Activated naive CD4-positive, alpha-beta T cell treated with anti-CD3 and anti-CD28 coated beads for 36 hours (primary cell): ENCODE measurements at places on chromosomes 3 and 15.
A peak's percentile ranks its signal among the peaks of the same experiment; 100 is the strongest.

DNA sequence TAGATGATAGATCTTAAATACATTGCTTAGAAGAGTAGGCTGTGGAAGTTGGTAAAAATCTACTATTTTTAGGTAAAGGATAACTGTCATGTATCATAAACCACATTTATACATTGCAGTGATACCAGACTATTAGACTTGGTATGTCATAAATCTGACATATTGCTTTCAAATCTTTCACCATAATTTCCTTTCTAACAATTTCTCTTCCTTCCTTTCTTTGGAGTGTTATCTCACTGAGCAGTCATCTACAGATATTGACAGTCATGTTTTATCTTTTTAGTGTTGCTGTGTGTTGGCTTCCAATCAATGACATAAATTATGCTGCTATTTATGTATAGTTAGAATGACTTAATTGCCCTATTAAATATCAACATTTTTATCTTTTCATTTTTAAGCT is 588.7 kb downstream of the TUSC7 start:
- no peaks in the 10 kb centered on the region for H3K36me3 ChIP-seq
- no peak for DNase-seq
- no peaks in the 10 kb centered on the region for H3K27me3 ChIP-seq
- no peak overlapping the region for H3K27ac ChIP-seq
- no peak overlapping the region for H3K4me3 ChIP-seq

DNA sequence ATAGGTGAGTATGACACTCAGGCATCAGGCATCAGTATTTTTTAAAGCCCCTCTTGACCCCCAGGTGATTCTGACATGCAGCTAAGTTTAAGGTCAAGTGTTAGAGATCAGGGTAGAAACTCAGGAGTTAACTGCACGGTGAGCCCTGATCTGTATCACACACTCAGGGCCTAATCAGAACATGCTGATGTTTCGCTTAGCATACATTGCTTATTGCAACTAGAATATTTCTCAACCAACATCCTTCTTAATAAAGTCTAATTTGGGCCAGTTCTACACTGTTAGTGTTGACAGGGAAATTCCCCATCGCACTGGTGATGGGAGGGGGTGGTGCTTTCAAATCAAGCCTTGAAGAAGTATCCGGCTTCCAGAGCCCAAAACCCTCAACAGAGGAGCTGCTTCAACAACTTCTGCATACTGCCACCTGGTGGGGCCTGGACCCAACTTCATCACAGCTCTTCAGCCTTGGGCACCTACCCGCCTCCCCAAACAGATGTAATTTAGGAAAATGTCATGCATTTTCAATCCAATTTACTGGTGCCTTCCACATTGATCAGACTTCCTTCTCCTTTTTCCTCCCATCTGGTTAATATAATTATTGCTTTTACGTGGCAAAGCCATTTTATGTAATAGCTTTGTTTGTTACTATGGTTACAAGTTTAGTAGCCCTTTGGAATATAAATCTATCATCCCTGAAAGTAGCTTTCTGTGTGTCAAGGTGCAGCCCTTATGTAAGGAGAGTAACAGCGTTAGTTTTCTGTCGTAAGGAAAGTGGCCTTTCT is 312.2 kb downstream of the RORA start:
- H3K27me3 ChIP-seq: peaks cover 2% of the 10 kb centered on the region
- no peak overlapping the region for H3K4me3 ChIP-seq
- DNase-seq: peak; percentile 96
- H3K36me3 ChIP-seq: no peaks in the 10 kb centered on the region
- H3K4me1 ChIP-seq: peaks cover 25% of the 10 kb centered on the region
- H3K27ac ChIP-seq: peak overlapping the region; percentile 62

GRCh38 chr3:76645724-76646123 is 394.2 kb upstream of the ROBO2 start:
- no peak for DNase-seq
- no peaks in the 10 kb centered on the region for H3K36me3 ChIP-seq
- no peaks in the 10 kb centered on the region for H3K27me3 ChIP-seq

DNA sequence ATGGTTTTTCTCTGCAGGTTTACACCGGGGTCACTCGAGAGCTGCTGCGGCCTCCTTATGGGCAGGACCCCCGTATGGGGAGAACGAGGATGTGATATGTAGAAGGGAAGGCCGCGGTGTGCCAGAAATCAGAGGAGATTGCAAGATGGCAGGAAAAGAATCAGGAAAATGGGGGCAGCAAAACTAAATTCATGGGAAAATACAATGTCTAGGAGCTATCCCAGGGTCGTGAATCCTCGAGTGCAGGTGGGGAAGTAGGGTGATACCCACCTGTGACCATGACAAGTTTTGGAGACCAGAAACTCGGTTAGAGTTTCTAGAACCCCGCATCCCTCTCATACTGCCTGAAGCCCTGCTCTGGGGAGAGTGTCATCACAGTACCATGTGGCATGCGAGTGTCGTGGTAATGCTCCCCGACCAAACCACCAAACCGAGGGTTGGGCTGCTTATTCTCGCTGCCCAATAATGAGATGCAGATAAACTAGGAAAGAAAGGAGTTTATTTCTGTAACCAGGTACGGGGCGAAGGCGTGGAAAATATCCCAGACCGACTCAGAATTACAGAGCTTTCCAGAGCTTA is 781 bp downstream of the TRNT1 start:
- peaks cover 33% of the 10 kb centered on the region for H3K36me3 ChIP-seq
- peak overlapping the region; percentile 98 for H3K27ac ChIP-seq
- H3K4me1 ChIP-seq: peaks cover 36% of the 10 kb centered on the region
- no peaks in the 10 kb centered on the region for H3K27me3 ChIP-seq
- peak overlapping the region; percentile 97 for H3K4me3 ChIP-seq

DNA sequence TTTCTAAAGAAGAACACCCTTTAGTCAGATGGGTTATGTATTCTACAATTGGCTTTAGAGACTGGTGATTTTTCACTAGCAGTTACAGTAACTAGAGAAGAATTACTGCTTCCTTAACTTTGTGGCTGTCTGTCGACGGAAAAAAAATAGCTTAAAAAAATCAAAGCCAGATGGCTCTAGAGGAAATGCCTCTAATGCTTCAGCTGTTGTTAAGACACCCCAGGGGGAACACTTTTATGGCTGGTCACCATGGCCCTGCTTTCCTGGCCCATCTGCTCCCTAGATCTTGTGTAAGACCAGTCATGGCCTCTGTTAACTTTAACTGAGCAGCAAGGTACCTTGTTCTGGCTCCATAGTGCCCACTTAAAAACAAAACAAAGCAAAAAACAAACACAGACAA is 198.6 kb upstream of the PLSCR5 start:
- H3K4me3 ChIP-seq: no peak overlapping the region
- no peaks in the 10 kb centered on the region for H3K27me3 ChIP-seq
- H3K36me3 ChIP-seq: no peaks in the 10 kb centered on the region
- no peak for DNase-seq
- H3K27ac ChIP-seq: no peak overlapping the region

DNA sequence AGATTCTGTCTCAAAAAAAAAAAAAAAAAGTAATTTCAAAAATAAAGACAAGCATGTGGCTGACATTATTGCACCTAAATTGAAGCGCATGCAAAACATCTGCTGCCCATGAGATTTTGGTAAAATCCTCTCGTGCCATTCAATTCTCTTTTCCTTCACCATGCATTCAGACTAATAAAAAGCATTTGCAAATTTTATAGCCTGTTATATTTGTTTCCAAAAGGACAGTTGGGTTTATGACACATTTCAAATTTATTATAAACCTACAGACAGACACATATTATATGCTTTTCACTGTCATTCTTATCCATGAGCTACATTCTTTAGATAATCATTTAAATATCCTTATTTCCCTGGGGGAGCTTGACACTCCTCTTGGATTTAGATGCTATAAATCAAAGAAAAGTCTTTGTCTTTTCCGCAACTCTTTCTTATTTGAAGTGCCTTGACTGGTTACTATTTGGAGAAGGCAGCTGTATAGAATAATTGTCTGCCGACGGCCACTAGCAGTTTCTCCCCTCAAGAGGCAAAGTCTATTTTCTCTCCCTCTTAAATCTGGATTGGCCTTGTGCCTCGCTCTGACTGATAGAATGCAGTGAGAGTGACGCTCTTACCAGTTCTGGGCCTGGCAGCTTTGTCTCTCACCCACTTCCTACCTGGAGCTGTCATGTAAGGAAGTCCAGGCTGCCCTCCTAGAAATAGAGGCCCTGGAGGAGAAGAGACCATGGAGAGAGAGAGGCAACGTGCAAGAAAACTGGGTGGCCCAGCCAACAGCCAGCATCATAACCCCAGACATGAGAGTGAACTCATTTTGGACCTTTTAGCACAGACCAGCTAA is 6.8 kb upstream of the LRIG1 start:
- DNase-seq: no peak
- H3K4me1 ChIP-seq: peaks cover 6% of the 10 kb centered on the region
- H3K27ac ChIP-seq: no peak overlapping the region
- no peak overlapping the region for H3K4me3 ChIP-seq
- no peaks in the 10 kb centered on the region for H3K36me3 ChIP-seq

GRCh38 chr15:92848852-92849598 is 51.1 kb upstream of the CHD2 start:
- DNase-seq: peak; percentile 63
- H3K4me3 ChIP-seq: peak overlapping the region; percentile 57
- peaks cover 75% of the 10 kb centered on the region for H3K4me1 ChIP-seq
- peak overlapping the region; percentile 91 for H3K27ac ChIP-seq

DNA sequence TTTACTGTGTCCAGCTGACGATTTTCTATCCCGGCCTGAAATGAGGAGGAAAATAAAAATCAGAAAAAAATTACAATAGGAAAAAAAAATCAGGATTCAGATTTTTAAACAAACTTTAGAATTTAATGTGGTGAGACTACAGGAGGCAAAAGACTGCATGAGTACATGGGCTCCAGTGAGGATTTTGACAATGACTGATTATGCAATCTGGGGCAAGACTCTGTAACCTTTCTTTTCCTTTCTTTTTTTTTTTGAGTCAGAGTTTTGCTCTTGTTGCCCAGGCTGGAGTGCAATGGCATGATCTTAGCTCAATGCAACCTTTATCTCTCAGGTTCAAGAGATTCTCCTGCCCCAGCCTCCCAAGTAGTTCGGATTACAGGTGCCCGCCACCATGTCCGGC is 29.9 kb downstream of the SPG11 start:
- H3K27me3 ChIP-seq: no peaks in the 10 kb centered on the region
- H3K4me3 ChIP-seq: peak overlapping the region; percentile 65
- peaks cover 41% of the 10 kb centered on the region for H3K36me3 ChIP-seq

GRCh38 chr15:85417276-85417675 is 36.9 kb downstream of the AKAP13 start:
- H3K36me3 ChIP-seq: peaks cover 2% of the 10 kb centered on the region
- DNase-seq: no peak
- no peaks in the 10 kb centered on the region for H3K27me3 ChIP-seq

DNA sequence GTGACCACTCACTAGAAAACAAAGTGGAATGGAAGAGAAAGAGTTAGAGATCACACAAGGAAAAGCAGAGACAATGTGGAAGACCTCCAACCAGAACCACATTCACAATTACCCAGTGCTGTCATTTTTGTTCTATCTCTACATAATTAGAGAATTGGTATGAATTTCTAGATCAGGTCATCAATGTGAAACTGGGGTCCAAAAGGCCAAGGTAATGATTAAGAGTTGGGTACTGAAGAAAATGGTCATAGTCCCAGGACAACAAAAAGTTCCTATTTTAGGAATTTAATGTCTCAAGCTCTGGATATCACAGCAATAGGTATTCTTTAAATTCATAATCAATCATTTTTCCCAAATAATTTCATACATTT is 84.7 kb upstream of the PPIB start:
- H3K4me3 ChIP-seq: no peak overlapping the region
- peaks cover 21% of the 10 kb centered on the region for H3K36me3 ChIP-seq
- no peak overlapping the region for H3K27ac ChIP-seq
- no peaks in the 10 kb centered on the region for H3K27me3 ChIP-seq
- peaks cover 29% of the 10 kb centered on the region for H3K4me1 ChIP-seq
- no peak for DNase-seq

GRCh38 chr3:21526461-21526860 is 224.5 kb downstream of the ZNF385D start:
- no peak overlapping the region for H3K27ac ChIP-seq
- no peaks in the 10 kb centered on the region for H3K36me3 ChIP-seq
- H3K4me3 ChIP-seq: no peak overlapping the region
- no peaks in the 10 kb centered on the region for H3K27me3 ChIP-seq
- DNase-seq: no peak
- no peaks in the 10 kb centered on the region for H3K4me1 ChIP-seq

DNA sequence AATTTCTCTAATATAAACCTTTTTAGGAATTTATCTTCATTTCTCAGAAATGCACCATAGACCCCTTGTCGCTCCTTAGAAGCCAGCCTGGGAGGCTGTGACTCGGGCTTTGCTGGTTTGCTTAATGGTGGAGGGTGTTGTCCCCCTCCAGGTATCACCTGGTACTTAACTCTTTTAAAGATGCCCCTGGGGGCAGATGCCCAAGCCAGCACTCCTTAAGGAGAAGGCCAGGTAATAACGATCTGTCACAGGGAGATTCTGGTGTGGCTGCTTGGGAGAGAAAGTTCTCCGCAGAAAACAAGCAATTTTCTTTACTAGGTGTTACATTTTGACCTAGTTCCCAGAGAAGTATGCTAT is 22.3 kb downstream of the EHD4 start:
- DNase-seq: no peak
- no peaks in the 10 kb centered on the region for H3K4me1 ChIP-seq
- no peak overlapping the region for H3K27ac ChIP-seq
- H3K36me3 ChIP-seq: peaks cover 12% of the 10 kb centered on the region
- H3K4me3 ChIP-seq: no peak overlapping the region

DNA sequence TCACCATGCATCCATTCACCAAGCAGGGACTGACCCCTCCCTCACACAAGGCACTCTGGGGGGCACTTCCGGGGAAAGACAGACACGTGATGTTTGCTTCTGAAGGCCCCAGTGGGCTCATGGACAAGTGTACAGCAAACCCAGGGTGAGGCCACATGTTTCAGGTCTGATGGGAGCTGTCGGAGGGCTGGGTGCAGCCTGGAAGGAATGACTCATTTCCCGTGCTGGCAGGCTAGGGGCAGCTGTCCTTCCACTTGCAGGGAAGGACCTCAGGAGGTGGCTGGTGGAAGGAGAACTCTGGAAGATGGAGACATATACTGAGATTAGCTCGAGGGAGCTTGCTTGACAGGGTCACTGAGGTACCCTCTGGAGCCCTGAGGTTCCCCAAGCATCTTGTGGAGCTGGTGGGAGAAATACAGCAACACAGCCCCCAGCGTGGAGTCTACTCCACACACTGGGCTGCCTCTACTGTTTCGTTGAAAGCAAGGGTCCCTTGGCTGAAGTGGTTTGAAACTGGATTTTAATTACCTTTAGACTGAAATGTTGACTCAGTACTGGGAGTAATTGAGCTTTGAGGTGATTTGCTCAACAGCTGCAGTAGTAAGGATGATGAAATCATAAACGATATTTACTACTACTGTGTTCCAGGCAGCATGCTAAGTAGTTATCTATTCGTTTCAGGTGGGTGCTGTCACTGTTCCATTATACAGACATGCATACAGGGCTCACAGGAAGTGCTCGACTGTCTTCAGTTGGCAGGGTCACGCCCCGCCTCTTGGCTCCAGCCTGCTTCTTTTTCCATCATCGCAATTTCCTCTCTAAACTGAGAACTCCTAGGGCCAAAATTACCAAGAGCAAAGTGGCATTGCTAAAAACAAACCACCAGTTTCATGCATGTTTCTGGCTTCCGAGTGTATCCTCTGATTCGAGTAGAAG is 230.4 kb downstream of the ADAMTS17 start:
- no peaks in the 10 kb centered on the region for H3K36me3 ChIP-seq
- no peaks in the 10 kb centered on the region for H3K27me3 ChIP-seq
- peaks cover 41% of the 10 kb centered on the region for H3K4me1 ChIP-seq
- H3K4me3 ChIP-seq: peak overlapping the region; percentile 44
- peak overlapping the region; percentile 98 for H3K27ac ChIP-seq

- H3K27me3 ChIP-seq: no peaks in the 10 kb centered on the region
- H3K4me3 ChIP-seq: no peak overlapping the region
- no peak overlapping the region for H3K27ac ChIP-seq
- no peaks in the 10 kb centered on the region for H3K36me3 ChIP-seq
These were observed 3.0 kb upstream of the TFDP2 start for GRCh38 chr3:142152384-142152783.
